Activated T-cell treated with anti-CD3 and anti-CD28 coated beads for 48 hours (primary cell): ENCODE measurements at places on chromosomes 7 and 10.

- no peak for DNase-seq
Observed at GRCh38 chr10:7048061-7048460, 362.8 kb downstream of the SFMBT2 start.

- DNase-seq = no peak
Observed at GRCh38 chr7:35477609-35478008, 217.3 kb downstream of the HERPUD2 start.

- DNase-seq = no peak
Observed at GRCh38 chr10:3195726-3196125, 23.1 kb upstream of the PITRM1 start.

DNA sequence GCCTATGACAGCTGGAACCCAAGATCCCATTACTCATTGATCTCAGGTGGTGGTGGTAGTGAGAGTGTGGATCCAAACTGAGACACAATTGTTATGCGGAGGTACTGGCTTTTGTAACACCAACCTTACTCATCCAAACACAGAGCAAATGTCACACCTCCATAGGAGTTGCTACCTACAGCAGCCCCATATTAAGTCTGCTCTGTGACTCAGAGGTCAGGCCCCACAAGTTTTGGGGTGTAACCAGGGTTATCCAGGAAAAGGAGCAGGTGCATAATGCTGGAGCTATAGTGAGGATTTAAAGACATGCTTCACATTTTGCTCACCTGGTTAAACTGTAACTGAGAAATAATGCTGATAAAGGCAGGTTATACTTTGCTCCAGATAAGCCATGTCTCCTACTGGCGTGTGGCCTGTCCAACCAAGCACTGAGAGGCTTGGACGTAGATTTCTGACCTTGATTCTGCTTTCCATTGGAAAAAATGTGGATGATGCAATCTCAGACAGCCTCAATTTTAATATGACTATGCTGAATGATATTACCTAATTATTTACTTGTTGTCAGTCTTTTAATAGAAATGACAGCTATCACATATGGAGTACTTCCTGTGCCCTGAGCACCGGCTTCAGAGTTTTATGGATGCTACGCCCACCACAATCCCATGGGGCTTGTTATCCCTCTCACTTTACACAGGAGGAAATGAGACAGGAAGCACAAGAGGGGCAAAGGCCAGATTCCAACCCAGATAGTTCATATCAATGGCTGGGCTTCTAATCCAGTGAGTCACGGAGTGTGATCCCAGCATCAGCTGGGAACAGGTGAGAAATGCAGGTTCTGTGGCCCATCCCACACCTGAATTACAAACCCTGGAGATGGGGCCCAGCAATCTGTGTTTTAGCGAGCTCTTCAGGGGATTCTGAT is 181.3 kb downstream of the CHN2 start:
- no peak for DNase-seq

- DNase-seq = no peak
Observed at GRCh38 chr10:95477175-95477520, 84.0 kb downstream of the SORBS1 start.

DNA sequence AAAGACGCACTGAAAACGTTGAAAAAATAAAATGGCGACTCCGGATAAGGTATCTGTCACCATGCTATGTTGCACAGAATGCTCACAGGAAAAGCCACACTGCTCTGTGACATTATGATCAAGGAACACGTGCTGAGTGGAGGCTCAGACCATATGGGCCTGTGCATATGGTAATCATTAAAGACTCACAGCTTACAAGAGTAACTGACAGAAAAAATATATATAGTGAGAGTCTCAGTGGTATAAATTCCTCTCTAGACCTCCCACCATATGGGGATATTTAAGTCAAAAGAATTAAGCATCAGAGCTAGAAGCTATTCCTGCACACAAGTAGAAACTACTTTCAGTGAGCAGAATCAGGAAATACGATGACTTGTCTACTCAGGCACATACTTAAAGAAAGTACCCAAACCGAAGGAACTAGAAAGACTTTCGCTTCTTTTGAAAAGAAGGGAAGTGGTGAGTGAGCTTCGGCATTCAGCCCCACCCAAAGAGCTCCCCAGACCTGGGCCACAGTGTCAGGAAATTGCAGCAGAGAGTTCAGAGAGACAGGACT is 65.1 kb upstream of the MPP7 start:
- DNase-seq = peak; percentile 35

DNA sequence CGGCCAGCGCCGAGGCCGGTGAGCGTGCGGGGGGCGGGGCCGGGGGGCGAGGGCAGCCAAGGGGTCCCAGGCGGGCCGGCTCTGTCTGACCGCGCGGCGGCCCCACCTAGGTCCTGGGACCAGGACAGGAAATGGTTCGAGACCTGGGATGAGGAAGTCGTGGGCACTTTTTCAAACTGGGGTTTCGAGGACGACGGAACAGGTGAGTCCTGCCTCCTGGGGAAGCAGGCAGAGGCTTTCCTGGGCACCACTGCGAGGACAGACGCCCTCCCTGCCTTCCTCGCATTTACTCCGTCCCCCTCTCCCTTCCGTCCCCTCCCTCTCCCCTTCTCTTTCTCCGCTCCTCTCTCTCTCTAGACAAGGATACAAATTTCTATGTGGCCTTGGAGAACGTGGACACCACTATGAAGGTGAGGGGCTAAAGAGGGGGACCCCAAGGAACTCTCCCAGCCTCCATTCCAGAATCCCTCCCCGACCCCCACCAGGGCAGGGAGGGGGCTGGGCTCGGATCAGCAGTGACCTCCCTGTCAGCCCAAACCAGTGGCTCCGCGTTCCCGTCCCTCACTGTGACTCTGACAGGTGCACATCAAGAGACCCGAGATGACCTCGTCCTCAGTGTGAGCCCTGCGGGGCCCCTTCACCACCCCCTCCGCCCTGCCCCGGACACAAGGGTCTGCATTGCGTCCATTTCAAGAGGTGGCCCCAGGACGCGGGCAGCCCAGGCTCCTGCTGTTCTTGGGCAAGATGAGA is 2.6 kb upstream of the MUC12 start:
- no peak for DNase-seq

GRCh38 chr10:4370376-4370775 is 455.6 kb upstream of the AKR1E2 start:
- DNase-seq = no peak

- DNase-seq = no peak
Observed at GRCh38 chr7:69738396-69738951, 140.2 kb downstream of the AUTS2 start.

DNA sequence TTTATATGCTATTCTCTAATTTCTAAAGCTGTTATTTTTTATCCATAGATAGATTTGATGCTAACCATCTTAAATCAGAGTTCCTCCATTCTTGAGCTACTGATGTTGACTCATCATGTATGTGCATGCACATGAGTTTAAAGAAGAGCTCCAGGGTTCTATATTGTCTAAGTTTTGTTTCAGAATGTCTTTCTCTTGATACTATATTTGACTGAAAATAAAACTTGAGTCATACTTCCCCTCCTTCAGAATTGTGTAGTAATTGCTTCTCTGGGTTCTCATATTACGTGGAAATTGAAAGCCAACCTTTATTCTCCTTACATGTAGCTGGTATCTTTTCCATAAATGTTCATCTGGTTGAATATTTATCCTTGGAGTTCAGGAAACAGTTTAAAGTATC is 89.4 kb downstream of the LRRTM3 start:
- DNase-seq = no peak

DNA sequence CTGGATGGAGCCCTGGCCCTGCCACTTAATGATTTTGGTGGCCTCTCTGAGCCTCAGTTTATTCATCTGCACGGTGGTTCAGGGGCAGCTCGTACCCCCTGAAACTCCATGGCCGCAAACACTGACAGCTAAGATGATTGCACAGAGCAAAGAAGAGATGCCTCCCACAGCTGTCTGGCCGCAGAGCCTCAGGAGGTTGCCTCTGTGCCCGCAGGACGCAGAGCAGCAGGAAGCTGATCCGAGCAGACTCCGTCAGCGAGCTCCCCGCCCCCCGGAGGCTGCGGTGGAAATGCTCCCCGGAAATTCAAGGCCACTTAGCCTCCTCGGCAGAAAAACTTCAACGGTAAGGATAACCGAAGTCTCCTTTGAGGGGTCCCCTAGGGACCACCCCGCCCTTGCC is 30.2 kb upstream of the C10orf53 start:
- peak; percentile 6 for DNase-seq

DNA sequence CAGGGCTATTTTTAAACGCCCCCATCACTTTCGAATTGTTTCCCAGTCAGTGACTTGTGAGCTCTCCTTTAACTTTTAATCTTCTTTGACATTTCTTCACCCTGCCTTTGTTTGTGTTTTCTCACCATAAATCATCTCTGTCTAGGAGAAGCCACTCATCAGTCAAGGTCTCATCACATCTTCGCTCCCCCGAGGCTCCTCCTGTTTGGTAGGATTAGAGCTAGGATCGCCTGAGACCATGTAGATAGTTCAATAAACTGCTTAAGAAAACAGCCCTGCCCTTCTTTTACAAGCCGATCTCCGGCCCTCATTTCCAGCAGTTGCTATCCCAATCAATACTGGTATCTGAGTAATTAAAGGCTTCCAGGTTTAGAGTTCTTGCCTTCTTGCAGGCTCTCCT is 472.8 kb upstream of the ADARB2 start:
- DNase-seq = no peak

DNA sequence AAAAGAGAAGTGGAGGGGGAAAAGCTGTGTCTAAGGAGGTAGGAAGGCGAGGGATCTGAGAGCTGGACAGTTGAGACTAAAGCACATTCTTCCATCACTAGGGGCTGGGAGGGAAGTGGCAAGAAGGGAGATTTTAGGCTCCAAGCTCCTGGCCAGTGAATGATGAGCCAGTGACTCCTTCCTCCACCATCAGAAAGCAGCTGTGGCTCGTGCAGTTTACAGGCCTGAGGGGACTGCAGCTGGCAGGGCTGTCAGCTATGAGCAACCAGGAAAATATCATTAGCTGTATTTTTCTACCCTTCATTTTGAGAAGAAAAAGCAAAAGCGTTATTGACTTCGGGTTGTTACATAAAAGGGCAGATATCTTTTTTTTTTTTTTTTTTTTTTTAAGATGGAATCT is 60.7 kb downstream of the GPAM start:
- DNase-seq = no peak

GRCh38 chr7:3957472-3958108 is 656.5 kb downstream of the SDK1 start:
- no peak for DNase-seq

- no peak for DNase-seq
Observed at GRCh38 chr10:86086418-86086817, 280.2 kb downstream of the GRID1 start.

DNA sequence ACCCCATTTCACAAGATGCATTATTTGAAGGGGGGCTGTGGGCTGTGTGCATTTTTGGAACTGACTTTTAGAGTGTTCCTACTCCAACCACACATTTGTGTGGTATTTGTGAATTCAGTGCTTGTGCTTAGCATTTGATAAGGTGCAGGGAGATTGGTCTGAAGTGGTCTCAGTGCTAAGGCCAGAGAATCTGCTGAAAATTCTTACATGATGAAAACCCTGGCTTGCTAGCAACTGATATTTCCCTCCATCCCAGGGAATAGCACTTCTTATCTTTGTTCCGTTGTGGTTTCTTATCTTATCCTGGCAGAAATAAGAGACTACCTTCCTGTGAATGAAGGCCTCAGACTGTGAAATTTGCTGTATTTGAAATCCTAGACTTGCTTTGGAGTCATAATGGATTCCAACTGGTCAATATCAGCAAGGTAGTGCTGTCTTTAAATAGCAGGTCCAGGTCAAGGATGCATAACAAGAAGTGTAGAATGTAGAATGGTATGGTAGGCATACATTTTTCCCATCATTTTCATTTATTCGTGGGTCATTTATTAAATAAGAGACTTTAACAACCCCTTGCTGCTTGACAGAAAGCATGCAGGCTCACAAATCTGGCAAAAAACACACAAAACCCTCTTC is 986.9 kb downstream of the REEP3 start:
- no peak for DNase-seq

GRCh38 chr7:150977382-150978125 is 567 bp downstream of the KCNH2 start:
- no peak for DNase-seq
